Activated T-cell treated with anti-CD3 and anti-CD28 coated beads, Interleukin-2, amount 50 U/mL, for 1 hour (primary cell): ENCODE measurements at places on chromosomes 7 and 10.

DNA sequence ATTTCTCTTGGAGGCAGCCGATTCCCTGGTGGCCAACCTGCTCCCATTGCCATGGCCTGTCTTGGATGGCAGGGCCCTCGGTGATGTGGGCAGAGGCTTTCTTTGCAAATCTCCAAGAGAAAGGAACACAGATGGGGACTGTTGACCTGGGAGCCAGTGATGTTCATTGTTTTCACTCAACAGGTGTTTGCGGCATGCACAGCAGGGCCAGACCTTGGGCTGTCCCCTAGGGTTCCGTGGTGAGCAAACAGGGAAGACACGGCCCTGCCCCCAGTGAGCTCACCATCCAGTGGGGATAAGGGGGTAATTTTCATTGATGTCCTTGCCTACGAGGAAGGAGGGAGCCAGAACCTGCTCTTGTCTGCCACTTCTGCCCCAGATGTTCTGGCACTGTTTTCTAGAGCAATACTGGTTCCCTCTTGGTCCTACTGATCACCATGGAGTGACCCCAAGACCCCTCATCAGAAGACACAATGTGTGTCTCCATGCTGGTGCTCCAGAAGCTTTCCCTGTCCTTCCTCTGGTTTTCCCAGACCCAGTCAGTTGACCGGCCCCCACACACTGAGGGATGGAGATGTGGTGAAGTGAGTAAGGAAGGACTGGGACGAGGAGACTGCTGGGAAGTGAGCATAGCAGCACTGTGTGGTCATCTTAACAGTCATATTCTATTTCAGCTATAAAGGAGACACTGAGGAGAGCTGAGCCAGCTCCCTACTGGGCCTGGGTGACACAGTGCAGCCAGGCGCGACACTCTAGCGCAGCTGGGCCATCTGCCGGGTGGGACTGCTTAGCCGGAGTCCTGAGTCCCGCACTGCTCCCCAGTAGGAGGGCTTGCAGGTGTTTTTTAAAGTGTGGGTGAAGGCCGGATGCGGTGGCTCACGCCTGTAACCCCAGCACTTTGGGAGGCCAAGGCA is 20.4 kb upstream of the FIGNL1 start:
- DNase-seq, result no peak

DNA sequence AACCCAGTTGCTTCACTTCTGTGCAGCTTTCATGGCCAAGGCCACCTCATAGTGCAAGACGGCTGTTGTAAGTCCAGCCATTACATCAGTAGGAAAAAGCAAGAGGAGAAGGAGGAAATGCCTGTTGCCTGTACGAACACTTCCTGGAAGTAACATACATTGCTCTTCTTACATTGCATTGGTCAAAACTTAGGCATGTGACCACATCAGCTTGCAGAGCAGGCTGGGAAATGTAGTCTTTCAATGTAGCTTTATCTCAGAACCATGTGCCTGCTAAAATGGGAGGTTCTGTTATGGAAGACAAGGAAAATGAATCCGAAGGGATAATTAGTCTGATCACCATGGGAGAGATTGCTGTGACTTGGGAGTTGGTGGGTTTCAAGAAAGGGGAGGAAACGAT is 4.3 kb downstream of the SLC29A3 start:
- DNase-seq, result no peak

DNA sequence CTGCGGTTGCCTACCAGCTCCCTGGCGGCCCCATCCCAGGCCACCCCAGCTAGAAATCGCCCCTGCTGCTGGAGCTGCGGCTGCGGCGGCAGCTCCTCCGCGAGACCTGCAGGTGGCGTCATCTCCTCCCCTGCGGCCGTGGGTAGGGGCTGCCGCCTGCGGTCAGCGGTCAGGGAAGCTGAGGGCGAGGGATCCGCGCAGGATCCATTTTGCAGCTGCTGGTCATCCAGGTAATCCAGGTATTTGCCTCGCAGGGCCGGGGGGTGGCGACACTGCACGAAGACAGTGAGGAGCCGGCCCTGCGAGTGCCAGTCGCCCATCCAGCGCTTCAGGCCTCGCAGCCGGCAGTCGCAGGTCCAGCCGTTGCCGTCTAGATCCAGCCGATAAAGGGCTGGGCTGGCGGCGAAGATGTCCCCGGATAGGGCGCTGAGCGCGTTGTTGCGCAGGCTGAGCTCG is 1.5 kb downstream of the TRIL start:
- DNase-seq, result peak; percentile 17

GRCh38 chr7:113649556-113649955 is 269.3 kb downstream of the PPP1R3A start:
- no peak for DNase-seq
